ENCODE measurements at places on chromosomes 1 and 21.

- DNase-seq, result peak; percentile 55
These were observed 27.2 kb downstream of the MCOLN2 start for GRCh38 chr1:84969489-84970250.

DNA sequence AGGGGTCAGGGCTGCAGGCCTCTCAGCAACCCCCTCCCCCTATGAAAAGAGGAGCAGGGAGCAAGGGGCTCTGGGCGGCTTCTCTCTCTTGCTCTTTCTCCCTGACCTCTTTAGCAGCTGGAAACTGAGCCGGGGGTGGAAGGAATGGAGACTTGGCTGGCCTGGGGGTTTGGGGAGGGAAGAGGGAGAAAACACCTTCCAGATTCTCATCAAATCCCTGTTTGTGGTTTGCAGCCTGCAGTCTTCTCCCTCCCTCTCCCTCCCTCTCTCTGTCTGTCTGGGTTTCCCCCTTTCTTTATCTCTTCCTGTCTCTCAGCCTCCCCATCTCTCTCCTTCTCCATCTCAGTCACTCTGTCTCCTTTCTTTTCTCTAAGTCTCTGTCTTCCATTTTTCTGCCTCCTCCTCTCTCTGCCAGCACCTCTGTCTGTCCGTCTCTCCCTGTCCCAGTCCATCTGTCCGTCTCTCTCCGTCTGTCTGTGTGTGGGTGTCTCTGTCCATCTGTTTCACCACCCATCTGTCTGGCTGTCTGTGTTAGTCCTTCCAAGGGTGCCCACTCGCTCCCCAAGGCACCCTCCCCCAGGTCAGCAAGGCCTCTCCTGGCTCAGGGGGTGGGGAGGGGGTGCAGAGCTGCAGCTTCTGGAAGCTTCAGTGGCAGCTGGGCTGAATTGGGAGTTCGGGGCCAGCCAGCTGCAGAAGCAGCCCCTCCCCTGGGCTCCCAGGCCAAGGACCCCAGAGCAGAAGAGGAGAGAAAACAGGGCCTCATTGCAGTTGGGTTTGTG is 6.2 kb downstream of the AHDC1 start:
- DNase-seq, result no peak

- no peak for DNase-seq
These were observed 4.1 kb upstream of the GABRD start for GRCh38 chr1:2014741-2015735.

- no peak for DNase-seq
These were observed 15.3 kb upstream of the NPHP4 start for GRCh38 chr1:6007318-6008083.

DNA sequence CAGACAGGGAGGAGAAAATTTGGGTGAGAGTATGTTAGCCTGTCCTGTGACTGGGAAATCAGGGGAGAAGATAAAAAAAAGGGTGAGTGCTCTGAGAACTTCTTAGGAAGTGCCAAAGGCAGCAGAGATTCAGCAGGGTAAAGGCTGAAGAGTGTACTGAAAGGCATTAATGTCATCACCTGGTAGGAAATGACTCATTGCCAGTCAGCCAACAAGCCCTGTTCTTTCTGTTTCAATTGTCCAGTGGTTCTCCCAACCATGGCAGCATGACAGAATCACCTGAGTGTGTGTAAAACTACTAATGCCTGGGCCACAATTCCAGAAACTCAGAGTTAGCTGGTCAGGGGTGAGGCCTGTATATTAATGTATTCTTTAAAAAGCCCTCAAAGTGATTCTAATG is 83.5 kb downstream of the INTS7 start:
- DNase-seq, result no peak

GRCh38 chr1:211939876-211940468 is 95.4 kb downstream of the INTS7 start:
- peak; percentile 38 for DNase-seq

DNA sequence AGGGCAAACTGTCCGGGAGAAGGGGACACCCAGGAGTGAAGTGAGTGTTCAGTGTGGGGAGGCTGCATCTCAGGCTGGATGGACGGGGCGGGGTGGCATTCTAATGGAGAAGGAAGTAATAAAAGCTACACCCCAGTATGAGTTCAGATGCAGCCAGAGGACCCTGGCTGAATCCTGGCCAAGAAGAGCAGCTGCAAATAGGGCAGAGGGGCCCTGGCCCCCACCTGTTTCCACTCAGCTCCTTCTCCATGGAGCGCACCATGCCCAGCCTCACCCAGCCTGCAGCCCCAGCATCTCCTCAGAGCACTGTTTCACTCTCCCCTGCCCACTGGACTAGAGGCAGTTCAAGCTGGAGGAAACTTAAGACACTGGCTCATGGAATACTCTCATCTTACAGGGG is 46.4 kb downstream of the KCND3 start:
- DNase-seq, result no peak

DNA sequence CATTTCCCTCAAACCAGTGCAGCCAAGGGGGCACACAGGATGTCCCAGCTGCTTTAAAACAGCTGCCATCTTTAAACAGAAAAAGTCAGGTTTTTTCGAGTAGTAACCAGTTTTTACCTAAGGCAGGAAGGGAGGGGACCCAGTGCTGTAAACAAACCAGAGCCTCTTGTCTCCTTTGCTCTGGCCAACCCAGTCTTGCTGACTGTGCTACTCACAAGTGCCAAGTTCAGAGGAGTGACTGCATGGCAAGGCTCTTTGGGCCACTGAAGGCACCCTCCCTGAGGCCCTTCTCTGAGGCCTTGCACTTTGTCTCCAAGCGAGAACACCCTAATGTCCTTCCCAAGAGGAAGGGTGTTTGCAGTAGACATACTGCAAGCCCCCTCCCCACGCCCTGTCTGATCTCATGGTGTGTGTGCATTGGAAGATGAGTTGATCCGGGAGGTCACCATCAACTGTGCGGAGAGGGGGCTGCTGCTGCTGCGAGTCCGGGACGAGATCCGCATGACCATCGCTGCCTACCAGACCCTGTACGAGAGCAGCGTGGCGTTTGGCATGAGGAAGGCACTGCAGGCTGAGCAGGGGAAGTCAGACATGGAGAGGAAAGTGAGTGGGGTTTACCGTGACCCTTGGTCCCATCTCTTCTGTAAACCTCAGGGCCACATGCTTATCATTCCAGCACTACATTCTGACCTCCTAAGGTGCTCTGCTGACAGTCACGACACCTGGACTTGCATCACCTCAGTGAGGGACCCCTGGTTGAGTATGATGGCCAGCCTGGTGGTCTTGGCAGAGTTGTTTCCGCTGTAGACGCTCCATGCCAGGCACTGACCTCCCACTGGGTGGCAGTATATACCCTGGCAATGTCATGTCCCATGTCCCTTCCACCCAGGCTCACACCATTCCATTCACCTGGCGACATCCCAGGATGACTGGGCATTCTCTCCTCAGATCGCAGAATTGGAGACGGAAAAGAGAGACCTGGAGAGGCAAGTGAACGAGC is 4.7 kb downstream of the DNALI1 start:
- DNase-seq, result peak; percentile 32

DNA sequence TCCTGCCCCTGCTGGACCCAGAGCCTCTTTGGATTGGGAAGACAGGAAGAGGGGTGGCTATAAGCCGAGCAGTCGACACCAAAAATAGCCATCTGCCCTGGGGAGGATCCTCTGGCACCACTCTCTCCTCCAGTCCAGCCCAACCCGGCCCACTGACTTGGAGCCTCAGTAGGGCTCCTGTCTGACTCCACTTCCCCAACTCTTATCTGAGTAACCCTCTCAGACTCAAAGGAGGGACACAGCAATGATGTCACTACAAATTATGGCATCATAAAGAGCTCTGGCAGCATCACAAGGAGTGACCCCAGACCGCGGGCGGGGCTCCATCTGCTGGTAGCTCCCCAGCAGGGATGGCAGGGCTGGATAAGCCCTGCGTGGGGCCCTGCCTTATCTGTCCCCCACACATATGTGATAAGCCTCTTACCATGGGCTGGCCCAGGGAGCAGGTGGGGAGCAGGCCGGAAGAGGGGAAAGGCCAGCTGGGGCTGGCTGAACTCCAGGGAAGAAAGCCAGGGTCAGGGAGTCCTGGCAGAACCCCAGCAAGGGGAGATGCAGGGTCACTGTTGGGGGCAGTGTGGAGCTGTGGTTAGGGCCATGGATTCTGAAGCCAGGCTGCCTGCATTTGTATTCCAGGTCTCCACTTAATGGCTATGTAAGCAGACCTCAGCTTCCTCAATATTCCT is 4.6 kb upstream of the SLC6A9 start:
- DNase-seq, result no peak

DNA sequence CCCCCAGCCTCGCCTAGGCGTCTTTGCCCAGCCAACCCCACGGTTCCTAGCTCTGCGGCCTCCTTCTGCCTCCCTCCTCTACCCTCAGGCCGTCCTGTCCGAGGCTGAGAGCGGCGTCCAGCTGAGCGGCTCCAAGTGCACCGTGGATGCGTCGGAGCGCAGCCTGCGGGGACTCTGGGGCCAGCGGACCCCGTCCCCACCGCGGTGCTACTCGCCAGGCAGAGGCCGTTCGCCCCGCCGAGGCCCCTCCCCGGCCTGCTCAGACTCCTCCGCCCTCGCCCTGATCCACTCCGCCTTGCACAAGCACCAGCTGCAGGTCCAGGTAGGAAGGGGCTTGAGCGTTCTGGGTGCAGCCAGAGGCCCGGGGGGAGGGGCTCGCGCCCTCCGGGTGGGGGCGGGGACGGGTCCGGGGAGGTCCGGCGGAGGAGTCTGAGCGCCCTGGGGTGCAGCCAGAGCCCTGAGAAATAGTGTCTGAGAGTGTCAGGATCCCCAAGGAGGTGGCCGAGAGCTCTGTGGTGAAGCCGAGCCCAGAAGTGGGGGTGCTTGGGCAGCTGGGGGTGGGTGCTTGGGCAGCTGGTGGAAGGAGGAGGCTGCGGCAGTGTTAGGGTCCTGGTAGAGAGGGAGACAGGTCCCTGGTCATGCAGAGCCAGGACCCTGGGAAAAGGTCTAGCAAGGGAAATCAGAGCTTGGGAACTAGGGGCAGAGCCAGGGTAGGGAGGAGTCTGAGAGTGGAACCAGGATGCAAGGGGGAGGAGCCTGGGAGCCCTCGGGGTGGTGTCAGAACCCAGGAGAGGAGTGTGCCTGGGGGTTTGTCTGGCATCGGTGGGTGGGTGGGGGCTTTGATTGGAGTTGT is 3.2 kb upstream of the NBPF3 start:
- DNase-seq, result no peak
